Naive thymus-derived CD4-positive, alpha-beta T cell (primary cell): ENCODE measurements at places on chromosomes 3 and 15. TPM values are rescaled to one million over a fixed set of nuclear protein-coding genes. Genes with fewer than 3 reads are reported as not detected.
A peak's percentile ranks its signal among the peaks of the same experiment; 100 is the strongest.

GRCh38 chr3:186532598-186533072, 11.5 kb downstream of the CRYGS start:
- DNase-seq, result no peak

Gene CHRM5
- total RNA-seq, result not detected

DNA sequence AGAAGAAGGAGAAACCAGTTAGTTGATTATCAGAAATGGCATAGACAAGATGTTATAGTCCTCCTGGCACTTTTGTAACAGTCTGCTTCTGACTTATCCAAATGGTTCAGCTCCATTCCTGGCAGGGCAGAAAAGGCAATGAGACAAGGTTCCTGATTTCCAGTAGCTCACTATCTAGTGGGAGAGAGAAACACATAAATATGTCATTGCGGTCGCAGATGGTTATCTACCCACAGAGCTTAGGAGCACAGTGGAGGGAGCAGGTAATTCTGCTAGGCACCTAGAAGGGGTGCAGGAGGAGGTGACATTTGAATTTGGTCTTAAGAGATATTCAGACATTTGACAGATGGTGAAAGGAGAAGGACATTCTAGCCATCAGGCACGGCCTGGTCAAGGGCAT, 78.1 kb downstream of the TAMM41 start:
- DNase-seq, result no peak

Gene UCN2
- 0.51 TPM for total RNA-seq

DNA sequence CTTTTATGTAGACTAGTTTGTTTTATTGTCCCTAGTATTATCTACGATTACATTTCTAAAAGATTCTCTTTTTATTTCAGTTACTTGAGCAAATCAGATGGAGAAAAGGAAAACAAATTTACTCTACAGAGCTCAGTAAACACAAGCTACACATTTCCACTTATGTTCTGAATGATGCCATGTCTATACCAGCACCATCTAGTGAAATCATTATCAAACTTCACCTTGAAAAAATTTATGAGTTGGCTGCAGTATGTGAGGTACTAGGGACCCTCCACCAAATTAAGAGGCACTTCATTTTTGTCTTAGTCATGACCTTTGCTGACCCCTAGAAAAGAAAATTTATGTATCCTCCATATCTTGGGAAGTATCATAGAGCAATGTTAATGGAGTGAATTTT, 827.4 kb downstream of the SI start:
- DNase-seq, result no peak

Gene FANCD2OS
- total RNA-seq, result not detected

DNA sequence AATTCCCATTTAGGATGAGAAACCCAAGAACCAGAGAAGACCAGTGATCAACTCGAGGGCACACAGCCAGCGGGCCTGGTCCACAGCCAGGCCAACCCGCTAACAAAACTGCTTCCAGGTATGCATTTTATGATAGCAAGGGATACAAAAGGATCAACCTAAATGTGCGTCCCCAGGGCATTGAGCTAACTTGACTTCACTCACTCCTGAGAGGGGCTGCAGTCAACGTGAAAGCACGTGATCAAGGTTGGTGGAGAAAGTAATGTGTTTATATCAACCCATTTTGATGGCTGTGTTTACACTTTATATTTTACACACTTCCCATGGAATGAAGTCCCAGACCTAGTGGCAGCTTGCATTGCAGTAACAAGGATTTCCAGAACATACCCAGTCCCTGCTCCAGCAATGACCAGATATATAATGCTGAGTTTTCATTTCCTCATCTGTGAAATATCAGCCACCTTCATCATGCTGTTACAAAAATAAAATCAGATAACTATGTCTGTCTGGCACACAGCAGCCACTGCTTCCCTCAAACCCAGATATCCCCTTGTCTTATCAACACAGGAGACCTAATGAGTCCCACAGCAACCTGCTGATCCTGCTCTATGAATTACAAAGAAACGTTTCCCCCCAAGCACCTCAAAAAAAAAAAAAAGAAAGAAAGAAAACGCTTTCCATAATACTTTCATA, 2.0 kb downstream of the KLHL6 start:
- DNase-seq, result no peak

Gene GOLGA8M
- total RNA-seq, result 3.2 TPM

Gene RARB
- not detected for total RNA-seq

GRCh38 chr3:24704496-24704895, 209.8 kb upstream of the THRB start:
- DNase-seq, result no peak

DNA sequence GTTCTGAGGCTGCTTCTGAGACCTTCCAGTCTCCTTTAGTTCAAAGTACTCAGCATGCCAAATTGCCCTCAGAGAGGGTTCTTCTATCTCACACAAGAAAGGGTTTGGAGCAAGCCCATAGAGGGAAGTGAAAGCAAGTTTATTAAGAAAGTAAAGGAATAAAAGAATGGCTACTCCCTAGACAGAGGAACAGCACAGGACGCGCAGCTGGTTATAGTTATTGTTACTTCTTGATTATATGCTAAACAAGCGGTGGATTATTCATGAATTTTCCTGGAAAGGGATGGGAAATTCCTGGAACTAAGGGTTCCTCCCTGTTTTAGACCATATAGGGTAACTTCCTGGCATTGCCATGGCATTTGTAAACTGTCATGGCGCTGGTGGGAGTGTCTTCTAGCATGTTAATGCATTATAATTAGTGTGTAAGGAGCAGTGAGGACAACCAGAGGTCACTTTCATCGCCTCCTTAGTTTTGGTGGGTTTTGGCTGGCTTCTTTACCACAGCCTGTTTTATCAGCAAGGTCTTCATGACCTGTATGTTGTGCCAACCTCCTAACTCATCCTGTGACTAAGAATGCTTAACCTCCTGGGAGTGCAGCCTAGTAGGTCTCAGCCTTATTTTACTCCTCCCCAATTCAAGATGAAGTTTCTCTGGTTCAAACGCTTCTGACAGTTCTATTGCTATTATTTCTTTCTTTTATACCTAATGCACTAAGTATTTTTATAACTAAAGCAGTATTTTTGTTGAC, 26.3 kb downstream of the SCN11A start:
- DNase-seq, result no peak

GRCh38 chr15:40289140-40289775, 6.4 kb upstream of the ANKRD63 start:
- DNase-seq, result no peak

Gene IQCF5
- total RNA-seq, result not detected

- no peak for DNase-seq
These were observed 99.9 kb upstream of the IGSF10 start for GRCh38 chr3:151560738-151561137.

GRCh38 chr3:140296796-140297352, 361.9 kb downstream of the CLSTN2 start:
- no peak for DNase-seq

DNA sequence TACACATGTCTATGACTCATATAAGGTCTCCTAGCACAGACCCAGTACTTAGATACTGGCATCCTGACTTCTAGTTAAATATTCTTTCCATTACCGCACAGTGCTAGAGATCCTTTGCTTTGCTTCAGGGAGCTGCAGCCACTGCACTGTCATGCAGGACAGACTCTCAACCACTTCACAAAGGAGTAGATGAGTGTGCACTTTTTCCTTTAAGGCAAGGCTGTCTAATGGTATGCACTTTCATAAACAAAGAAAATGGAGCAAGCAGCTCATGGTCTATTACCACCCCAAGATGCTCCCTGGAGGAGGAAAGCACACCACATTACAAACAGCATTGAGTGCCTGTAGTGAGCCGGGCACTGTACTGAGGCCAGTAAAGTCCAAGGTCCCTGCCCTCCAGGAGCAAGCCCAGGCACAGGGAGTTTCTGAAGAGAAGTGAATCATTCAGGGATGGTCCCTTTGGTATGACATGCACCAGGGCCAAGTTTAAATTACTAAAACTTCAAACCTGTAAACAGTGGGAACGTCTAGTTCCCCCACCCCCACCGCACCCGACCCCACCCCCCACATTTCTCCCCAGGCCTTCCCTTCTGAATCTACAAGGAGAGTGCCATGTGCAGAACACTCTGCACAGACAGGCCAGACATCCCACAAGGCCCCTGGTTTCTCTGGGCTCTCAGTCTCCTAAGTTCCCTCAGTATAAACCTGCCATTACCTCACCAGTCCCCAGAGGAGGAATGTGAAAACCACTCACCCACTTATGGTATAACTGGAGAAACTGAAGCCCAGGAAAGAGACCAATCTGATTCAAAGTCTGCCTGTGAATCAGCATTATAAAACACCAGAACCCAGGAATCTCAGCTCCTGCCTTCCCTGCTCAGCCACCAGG, 107.8 kb upstream of the BCL6 start:
- DNase-seq, result no peak

Gene SNRPN
- 95.9 TPM for total RNA-seq

GRCh38 chr3:197023998-197024651, 5.5 kb downstream of the MELTF start:
- DNase-seq, result no peak

DNA sequence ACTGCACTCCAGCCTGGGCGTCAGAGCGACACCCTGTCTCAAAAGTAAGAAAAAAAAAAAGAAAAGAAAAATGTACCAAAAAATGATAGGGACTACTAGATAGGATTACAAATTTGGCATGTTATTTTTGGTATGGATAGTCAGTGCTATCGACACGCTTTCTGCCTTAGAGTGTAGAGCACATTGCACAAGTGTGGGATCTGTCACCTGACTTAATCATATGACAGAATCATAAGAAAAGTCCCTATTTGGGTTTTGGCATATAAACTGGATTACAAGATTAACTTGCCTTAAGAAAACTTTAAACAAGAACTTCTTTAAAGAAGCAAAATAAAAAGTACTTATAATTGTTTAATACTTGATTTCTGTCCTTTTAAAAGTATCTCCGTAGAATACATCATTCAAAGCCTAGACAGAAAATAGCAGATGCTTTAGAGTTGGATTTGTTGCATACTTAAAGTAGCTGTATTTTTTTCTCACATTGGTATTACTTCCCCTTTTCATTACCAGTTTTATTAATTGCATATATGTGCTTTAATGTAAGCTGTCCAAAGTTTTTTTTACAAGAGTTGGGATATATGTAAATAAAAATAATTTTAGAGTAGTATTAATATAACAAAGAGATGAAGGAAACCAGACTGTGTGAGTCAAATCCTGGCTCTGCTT, 7.8 kb downstream of the ATP6V1A start:
- DNase-seq, result no peak

Gene ITGA11
- 0.08 TPM for total RNA-seq

- no peak for DNase-seq
These were observed 218.5 kb upstream of the TTC14 start for GRCh38 chr3:180383332-180384020.

- DNase-seq, result peak; percentile 75
These were observed 6.4 kb upstream of the ANKDD1A start for GRCh38 chr15:64905119-64905831.

GRCh38 chr3:32816439-32817256, 1.1 kb upstream of the TRIM71 start:
- no peak for DNase-seq

GRCh38 chr3:183074261-183074660, 25.0 kb downstream of the MCCC1 start:
- no peak for DNase-seq

- DNase-seq, result no peak
These were observed 24.1 kb downstream of the CTDSPL start for GRCh38 chr3:37885814-37886213.

GRCh38 chr3:47685037-47685436, 96.7 kb downstream of the SMARCC1 start:
- DNase-seq, result no peak

GRCh38 chr15:99321468-99321867, 70.2 kb downstream of the LRRC28 start:
- no peak for DNase-seq

Gene RASL12
- total RNA-seq, result not detected

DNA sequence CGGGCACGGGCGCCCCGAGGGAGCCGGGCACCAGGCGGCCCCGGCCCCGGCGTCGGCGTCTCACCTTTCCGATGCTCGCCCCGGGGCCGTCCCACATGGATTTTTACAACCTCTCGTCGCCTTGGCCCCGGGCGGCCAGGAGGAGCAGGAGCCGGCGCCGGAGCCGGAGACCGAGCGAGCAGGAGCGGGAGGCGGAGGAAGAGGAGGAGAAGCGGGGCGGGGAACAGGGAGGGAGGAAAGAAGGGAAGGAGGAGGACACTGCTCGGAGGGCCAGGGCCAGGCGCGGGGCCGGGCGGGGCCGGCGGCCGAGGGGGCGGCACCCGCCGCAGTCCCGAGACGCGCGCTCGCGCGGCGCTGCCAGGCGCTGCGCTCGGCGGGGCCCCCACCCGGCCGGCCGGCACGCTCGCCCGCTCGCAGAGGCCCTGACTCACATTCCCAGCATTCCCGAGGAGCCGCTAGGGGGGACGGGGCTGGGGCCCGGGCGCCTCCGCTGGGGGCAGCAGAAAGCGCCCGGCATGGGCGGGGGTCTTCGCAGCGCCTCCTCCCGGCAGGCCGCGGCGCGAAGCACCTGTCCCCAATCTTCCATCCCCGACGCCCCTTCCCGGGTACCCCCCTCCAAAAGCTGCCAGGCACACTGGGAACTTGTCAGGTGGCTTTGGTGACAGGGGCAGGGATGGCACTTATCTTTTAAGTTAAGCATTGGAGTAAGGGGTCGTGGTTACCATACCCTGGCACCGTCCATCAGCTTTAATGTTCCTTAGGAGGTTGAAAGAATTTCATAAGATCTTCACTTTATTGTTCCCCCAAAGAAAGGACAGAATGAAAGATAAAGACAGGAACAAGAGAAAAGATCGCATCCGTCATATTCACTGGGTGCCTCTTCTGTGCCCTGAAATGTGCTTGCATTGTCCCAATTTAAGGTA, at the start of gene ERC2:
Gene ERC2, minus strand, starts transcription at position 284 of the 923 bp plus-strand sequence.
- DNase-seq, result no peak

GRCh38 chr3:121165397-121165837, 257.4 kb downstream of the STXBP5L start:
- DNase-seq, result no peak

Gene SLC25A20
- total RNA-seq, result 19.9 TPM

Gene SLC35G2
- total RNA-seq, result not detected
